ENCODE measurements at places on chromosomes 13 and 19.

DNA sequence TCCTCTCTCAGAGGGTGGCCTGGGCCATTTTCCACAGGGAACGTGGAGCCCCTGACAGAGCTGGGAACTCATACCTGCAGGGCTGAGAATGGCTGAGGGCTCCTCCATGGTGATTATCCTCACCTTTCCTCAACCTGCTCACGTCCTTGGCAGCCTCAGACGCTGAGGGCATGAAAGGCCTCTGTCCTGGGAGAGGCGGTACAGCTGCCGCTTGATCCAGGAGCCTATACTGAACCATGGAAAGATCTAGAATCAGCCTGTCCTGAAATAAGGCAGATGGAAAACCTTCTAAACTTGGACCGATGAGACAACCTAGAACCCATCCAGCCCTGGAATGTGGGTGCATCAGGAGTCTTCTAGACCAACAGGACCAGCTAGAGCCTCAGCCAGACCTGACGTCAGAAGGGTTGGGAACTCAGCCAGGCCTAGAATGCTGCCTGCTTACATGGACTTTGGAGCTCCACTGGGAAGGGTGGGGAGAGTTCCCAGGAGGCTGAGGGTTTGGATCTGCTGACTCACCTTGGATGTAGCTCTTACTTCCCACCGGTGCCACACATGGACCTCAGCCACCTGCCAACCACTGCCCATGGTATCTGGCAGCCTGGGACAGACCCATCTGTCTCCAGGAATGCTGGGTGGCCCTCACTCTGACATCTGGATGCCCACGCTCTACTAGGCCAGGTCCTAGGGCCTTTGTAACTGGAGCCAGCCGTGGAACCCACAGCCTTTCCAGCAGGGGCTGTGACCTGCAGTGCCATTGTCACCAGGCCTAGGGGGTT, 7.5 kb downstream of the KCTD15 start:
- no peak for DNase-seq

DNA sequence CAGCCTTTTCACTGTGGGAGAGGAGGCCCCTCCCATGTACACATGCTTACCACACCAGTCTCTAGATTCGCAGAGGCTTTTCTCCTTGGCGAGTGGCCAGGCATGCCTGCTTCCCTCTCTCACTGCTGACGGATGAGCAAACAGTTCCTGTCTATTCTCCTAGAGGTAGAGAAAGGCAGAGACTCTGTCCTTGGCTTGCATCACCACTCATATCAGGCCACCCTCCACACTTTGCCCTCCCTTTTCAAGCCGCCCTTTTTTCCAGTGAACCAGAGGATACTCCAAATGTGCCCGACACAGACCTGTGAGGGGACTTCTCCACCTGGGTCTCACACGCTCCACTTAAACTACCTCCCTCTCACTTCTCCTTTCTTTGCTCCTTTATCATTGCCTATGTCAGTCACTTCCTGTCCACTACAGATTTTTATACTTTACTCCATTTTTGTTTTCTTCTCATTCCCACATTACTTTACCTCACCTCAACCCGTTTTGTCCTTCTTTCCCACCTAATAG, 284.6 kb downstream of the DNAJC15 start:
- DNase-seq = no peak

GRCh38 chr13:27419328-27419727, 5.1 kb upstream of the GTF3A start:
- DNase-seq = no peak

GRCh38 chr13:106369091-106369490, 166.4 kb downstream of the EFNB2 start:
- no peak for DNase-seq

- no peak for DNase-seq
Observed at GRCh38 chr13:19680751-19681150, 47.3 kb downstream of the MPHOSPH8 start.

DNA sequence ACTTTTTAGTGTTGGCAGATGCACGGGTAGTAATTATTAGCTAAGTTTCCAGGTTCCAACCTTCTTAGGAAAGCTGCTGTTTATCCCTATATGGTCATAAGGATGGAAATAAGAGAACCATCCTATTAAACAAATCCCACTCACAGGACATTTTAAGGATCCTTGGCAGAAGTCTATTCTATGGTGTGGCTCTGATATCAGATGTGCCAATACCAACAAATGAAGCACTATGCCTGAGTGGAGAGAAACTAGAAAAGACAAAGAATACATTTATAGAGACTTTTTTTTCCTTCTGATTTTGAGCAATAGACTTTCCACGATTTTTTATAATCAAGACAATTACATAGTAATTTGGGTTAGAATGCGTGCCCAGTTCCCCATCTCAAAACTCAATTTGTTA, 12.6 kb downstream of the PCDH17 start:
- DNase-seq = no peak

DNA sequence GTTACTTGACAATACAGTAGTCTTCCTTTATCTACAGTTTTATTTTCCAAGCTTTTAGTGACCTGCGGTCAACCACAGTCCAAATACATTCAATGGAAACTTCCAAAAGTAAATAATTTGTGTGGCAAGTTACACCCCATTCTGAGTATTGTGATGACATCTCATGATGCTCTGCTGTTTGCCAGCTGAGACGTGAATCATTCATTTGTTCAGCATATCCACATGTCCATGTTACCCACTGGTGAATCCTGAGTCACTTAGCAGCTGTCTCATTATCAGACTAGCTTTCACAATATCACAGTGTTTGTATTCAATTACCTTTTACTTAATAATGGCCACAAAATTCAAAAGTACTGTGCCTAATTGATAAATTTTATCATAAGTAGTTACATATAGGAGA, 179.8 kb downstream of the PRR20E start:
- no peak for DNase-seq

DNA sequence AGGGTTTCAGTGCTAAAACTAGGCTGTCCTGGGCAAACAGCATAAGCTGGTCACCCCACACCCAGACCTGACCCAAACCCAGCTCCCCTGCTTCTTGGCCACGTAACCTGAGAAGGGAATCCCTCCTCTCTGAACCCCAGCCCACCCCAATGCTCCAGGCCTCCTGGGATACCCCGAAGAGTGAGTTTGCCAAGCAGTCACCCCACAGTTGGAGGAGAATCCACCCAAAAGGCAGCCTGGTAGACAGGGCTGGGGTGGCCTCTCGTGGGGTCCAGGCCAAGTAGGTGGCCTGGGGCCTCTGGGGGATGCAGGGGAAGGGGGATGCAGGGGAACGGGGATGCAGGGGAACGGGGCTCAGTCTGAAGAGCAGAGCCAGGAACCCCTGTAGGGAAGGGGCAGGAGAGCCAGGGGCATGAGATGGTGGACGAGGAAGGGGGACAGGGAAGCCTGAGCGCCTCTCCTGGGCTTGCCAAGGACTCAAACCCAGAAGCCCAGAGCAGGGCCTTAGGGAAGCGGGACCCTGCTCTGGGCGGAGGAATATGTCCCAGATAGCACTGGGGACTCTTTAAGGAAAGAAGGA, 2.8 kb downstream of the PPP1R12C start:
- DNase-seq = no peak

GRCh38 chr13:37665420-37665819, 66.9 kb upstream of the POSTN start:
- no peak for DNase-seq

- no peak for DNase-seq
Observed at GRCh38 chr13:41937388-41937787, 23.5 kb downstream of the VWA8 start.

- no peak for DNase-seq
Observed at GRCh38 chr19:14463747-14464146, 11.4 kb downstream of the PTGER1 start.

- DNase-seq = no peak
Observed at GRCh38 chr19:1786668-1787067, 25.4 kb downstream of the ATP8B3 start.

All from stimulated activated CD4-positive, alpha-beta T cell treated with anti-CD3 and anti-CD28 coated beads, Interleukin-1b, Interleukin-23, amount 100 ng/mL, for 1 hour (primary cell).